ENCODE measurements at places on chromosomes 2 and 18.

- DNase-seq = peak; percentile 64
Measured at GRCh38 chr2:230885463-230886130, 20.9 kb downstream of the ITM2C start.

- no peak for DNase-seq
Measured at GRCh38 chr2:150624001-150624401, 136.5 kb upstream of the RND3 start.

- DNase-seq = no peak
Measured at GRCh38 chr18:71329114-71329513, 1040.3 kb downstream of the SOCS6 start.

- no peak for DNase-seq
Measured at GRCh38 chr18:74796211-74796610, 198.5 kb downstream of the ZNF407 start.

GRCh38 chr2:232276733-232277313 is 101.7 kb upstream of the ALPP start:
- no peak for DNase-seq

GRCh38 chr2:164913640-164914350 is 41.5 kb downstream of the SLC38A11 start:
- no peak for DNase-seq

GRCh38 chr18:35572644-35573043 is 8.9 kb upstream of the GALNT1 start:
- DNase-seq = no peak

- DNase-seq = no peak
Measured at GRCh38 chr2:3113122-3113521, 264.5 kb downstream of the EIPR1 start.

- no peak for DNase-seq
Measured at GRCh38 chr2:85257970-85258605, 69.7 kb downstream of the TGOLN2 start.

GRCh38 chr18:10368456-10369453 is 85.7 kb upstream of the APCDD1 start:
- no peak for DNase-seq

DNA sequence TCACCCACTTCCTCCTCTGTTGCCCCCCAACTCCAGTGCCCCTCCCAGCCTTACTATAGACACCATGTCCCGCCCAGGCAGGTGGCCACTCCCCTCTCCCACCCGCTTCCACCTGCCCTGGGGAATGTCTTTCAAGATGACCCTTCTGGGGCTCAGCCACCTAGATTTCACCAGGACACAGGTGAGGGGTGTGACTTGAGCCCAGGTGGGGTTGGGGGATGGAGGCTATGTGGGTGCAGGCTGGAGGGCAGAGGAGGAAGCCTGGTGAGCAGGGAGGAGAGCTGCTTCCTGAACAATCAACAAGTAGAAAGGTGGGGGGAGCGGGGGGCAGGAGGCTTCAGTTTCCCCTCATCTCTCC is 8.7 kb downstream of the ADRA2B start:
- no peak for DNase-seq

DNA sequence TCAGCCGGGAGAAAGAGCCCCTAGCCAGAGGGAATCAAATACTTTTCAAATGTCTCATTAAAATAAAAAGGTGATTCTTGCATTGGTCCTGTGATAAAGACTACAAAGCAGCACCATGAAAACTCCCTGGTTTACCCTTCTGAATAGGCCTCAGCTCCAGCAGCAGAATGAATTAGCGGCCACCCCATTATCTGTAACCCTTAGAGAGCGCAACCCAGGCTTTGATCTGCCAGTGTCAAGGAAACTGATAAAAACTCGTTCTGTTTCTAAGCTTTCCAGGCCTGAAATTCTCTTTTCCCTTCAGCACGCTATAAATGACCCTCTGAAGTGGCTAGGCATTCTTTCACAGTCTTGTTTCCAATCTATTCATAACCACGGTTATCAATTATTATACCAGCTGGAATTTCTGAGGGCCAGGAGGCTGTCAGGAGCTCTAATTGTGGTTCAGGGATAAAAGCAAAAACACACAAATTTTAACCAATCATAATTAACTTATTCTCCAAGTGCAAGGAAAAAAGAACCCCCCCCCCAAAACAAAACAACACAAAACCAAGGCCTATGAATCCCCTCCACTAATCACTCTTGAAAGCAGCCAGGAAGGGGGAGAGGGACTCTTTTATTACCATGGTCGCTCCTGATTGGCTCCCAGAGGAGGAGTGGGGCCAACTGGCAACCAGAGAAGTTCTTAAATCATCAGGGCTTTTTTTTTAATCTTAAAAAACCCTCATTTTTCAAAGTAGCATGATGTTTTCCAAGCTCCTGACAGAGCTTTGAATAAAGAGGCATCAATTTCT is 258.9 kb downstream of the CYRIA start:
- DNase-seq = no peak

DNA sequence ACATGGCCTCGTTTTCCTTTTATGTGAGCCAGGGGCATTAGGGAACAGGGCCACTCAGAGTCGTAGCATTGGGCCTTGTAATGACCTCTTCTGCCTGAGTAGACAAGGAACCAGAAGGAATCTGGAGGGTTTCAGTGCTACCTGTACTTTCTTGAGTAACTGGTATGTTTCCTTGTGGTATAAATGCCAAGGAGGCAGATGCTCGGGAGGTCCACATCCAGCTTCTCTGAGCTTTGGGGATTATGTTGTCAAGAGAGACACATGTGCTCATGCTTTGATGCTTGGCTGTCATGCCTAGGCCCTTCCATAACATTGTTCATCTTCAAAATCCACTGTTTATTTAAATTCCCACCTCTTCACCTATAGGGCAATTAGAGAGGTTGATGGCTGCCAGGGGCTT is 26.3 kb downstream of the FOSL2 start:
- no peak for DNase-seq

GRCh38 chr2:9189901-9190300 is 16.7 kb upstream of the ASAP2 start:
- no peak for DNase-seq

GRCh38 chr2:59733970-59734369 is 819.5 kb downstream of the BCL11A start:
- DNase-seq = no peak
